ENCODE measurements at places on chromosomes 6 and 20.

DNA sequence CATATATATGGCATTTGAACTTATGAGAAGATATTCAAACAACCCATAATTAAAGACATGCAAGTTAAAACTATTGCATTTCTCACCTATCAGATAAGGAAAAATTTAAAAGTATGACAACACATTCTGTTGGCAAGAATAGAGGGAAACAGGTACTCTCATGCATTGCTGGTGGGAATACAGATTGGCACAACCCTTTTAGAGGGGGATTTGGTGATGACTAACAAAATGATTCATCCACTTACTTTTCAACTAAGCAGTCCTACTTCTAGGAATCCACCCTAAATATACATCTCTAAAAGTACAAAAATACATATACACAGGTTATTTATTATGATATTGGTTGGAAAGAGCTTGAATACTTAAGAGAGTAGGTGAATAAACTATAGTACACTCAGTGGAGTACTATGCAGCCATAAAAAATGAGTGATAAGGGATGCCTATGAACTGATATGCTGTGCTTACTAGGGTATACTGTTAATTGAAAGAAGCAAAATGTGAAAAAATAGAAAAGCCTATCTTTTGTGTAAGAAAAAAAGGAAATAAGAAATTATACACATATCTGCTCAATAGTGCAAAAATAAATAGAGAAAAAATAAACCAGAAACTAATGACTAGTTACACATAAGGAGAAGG, 42.2 kb downstream of the ADAT2 start:
- no peak for DNase-seq

DNA sequence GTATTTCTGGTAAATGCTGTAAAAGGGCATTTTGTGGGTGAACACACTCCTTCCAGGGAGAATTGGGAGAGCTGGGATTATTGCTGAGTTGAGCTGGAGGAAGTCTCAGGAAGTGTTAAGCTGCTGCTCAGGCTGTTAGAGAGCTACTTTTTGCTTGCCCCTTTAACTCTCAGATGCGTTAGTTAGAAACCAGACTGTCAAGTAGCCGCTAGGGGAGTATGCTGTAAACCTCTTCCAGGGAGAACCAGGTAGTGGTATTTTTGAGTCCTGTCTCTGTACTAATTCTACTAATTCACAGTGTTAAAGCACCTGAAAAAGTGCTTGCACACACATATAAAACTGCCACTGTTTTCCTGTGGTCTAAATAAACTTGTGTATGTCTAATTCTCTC, 6.6 kb upstream of the GFRAL start:
- DNase-seq, result no peak

- DNase-seq, result no peak
Measured at GRCh38 chr6:99148111-99148510, 200.4 kb upstream of the FBXL4 start.

DNA sequence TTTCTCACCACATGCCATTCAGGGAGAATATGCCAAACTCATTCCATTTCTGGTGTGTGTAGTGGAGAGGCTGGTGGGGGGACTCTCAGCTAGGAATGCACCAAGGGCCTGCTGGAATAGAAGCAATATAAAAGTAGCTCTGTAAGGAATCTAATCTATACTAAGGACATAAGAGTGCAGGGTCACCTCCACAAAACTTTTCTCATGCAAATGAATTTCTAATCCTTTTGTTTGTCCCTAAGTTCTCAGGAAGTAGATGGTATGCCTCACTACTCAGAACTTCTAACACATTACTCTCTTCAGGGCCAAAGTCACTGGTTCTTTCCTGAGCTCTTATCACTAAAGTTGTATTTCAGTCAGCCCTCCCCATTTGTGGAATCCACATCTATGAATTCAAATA, 427.2 kb downstream of the C6orf118 start:
- no peak for DNase-seq

- no peak for DNase-seq
Measured at GRCh38 chr6:35181933-35182612, 31.7 kb upstream of the SCUBE3 start.

DNA sequence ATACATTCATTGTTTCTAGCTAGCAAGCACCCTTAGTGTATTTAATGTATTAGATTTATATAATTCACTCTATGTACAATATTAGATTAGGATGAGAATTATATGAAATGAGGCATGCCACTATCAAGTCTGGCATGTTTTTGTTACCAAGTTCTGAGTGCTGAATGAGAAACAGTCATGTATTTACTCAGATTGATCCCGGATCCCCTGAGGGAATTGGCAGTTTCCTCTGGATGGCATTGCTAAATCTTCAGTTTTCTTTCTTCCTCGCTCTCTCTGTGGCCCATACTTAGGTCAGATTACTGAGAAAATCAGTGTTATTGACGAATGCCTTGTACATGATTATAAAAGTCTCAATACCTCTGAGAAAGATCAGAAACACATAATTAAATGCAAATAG, 66.6 kb downstream of the CDKAL1 start:
- DNase-seq, result no peak

GRCh38 chr20:32037929-32038328, 14.1 kb upstream of the HCK start:
- DNase-seq, result no peak

DNA sequence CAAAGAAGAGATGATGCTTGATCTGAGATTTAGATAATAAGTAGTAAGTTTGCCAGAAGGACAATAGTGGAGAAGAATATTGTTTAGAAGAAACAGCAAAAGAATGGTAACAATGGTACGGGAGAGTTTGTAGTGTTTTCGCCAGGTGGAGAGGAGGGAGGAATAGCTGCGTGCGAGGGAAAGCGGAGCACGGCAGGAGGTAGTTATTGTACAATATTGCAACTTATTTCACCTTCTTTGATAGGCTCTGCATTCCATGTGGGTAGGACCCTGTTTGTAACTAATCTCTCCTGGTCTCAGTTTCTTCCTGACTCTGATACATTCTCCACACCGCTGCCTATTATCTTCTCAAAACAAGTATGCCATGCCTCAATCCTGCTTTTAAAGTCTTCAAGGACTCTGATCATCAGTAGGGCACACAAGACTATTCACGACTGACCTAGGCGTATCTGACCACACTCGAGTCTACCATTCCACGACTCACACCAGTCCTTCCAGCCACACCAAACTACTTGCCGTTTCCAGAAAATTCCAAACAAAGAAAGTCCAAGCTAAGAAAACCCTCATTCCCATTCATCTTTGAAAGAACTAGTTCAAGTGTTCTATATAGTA, 1.1 kb downstream of the PPIL4 start:
- no peak for DNase-seq

GRCh38 chr6:96907498-96907897, 9.8 kb upstream of the NDUFAF4 start:
- DNase-seq, result no peak

GRCh38 chr6:138162955-138163575, 1.3 kb downstream of the ARFGEF3 start:
- no peak for DNase-seq

DNA sequence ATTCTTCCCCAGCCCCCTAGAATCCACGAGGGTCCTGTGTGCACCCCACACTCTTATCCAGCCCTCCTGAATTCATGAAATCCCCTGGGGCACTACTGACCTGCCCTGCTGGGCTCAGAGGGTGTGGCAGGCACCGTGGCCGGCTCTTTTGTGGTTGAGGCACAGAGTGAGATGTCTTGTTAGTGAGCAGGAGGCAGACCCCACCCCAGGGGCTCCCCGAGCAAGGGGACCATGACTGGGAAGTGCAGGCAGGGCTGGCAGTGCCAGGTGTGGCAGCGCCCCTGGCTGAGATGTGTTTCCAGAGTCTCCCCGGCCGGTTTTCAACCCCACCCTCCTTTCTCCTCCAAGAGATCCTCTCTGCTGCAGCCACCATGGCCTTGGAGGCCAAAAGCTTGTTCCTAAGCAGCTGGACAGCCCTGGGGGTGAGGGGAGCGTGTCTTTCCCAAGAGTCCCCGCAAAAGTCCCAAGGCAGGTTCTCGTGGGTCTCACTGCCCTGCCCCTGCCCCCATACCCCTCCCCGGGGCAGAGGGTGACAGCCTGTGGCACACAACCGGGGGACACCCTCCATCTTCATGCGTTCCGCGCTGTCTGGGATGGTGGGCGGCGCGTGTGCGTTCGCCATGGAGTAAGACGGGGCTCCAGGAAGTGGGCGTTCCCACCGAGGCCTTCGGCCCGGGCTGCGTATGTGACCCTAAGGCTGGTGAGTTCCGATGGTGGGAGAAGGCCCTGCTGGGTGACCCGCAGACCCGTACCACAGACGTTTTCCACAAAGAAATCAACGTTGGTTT, 208.9 kb downstream of the TAF4 start:
- no peak for DNase-seq

DNA sequence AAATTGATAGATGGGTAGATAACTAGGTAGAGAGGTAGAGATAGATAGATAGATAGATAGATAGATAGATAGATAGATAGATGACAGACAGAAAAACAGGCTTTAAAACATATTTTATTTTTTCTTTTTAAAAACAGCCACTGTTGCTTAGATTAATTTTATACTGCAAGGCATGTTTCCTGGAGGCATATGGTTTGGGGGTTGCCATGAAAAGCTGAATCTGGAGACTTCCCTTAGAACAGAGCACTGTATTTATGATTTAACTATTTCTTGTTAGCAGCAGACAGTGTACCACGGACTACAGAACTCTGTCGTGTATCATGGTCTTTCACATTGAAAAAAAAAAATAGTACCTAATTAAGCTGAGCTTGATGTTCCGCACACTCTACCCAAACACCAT, 38.8 kb downstream of the METTL24 start:
- DNase-seq, result no peak

DNA sequence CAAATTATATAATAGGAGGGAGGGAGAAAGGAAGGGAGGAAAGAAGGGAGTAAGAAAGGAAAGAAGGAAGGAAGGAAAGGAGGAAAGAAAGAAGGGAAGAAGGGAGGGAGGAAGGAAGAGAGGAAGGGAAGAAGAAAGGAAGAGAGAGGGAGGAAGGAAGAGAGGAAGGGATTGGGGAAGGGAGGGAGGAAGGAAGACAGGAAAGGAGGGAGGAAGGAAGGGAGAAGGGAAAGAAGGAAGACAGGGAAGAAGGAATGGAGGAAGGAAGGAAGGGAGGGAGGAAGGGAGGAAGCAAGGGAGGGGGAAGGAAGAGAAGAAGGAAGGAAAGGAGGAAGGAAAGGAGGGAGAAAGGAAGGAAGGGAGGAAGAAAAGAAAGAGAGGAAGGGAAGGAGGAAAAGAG, 660.5 kb downstream of the EPM2A start:
- no peak for DNase-seq

- no peak for DNase-seq
Measured at GRCh38 chr6:114735025-114735735, 392.4 kb upstream of the HS3ST5 start.

GRCh38 chr20:8187740-8188139, 55.7 kb downstream of the PLCB1 start:
- DNase-seq, result no peak

GRCh38 chr20:18397030-18397429, 69.8 kb downstream of the DZANK1 start:
- no peak for DNase-seq

GRCh38 chr6:47680051-47680450, 18.3 kb upstream of the ADGRF4 start:
- DNase-seq, result peak; percentile 32

GRCh38 chr6:39281312-39281980, 32.8 kb downstream of the KCNK17 start:
- no peak for DNase-seq

- no peak for DNase-seq
Measured at GRCh38 chr6:126698732-126699240, 358.9 kb downstream of the CENPW start.

GRCh38 chr6:131792091-131792496, 15.7 kb upstream of the ENPP1 start:
- DNase-seq, result no peak

DNA sequence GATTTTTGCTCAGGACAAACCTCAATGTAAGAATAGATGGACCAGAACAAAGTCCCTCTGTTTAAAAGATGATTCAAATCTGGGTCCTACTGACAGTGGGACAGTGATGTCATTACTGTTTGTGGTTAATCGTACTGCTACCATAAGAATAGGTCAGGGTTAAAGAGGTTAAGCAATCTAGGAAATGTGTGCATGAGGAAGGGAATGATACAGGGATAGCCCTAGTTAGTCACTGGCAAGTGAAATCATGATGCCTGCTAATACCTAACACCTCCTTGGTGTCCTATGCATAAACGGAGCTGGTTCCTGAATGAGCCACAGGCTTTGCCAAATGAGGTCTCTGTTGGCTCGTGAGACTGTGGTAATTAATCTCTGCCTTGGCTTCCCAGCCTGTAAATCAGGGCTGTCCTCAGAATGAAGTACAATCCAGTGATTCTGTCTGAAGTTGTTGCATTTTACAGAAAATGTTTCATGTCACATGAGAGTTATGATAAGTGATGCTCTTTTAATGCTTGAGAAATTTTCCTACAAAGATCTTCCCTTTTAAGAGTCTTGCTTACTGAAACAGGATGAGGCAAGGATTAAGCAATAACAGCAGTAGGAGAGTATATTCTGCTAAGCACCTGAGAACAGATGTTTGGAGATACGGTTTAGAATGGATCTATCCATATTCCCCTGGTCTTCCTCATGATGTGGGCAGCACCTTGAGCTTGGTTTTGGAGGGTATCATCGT, 3.8 kb downstream of the MEP1A start:
- DNase-seq, result no peak

DNA sequence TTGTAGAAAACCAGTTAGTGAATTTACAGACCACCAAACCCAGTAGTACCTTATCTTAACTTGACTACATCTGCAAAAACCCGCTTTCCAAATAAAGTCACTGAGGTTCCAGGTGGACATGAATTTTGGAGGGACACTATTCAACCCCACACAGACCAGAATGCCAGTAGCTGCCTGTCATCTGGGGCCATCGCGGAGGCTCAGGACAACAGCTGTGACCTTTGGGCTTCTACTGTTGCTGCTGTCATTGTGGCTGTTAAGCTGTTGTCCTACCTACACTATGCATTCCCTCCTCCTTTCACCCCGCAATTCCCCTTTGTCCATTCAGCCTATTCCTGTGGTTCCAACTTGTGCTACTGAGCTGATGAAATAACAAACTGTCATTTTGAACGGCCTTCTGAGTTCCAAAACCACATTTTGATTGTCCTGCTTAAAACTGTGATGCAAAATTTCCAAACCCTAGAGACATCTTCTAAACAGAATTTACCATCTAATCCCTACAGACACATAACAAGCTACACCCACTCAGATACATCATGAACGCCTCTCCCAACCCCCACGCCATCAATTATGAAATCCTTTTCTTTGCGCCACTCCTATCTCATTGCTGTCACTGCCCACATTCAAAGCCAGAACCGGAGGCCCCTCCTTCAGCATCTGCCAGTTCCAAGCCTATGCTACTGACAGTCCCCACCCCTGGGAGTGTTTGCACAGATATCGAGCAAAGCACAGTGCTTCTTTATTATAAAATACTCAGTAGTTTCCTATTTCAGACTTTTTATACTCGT, 125.0 kb downstream of the C6orf118 start:
- DNase-seq, result no peak

GRCh38 chr6:26501482-26501986, 1.4 kb downstream of the BTN1A1 start:
- no peak for DNase-seq

GRCh38 chr6:82361631-82362030, 2.0 kb upstream of the TPBG start:
- DNase-seq, result no peak

GRCh38 chr6:40256831-40257230, 322.6 kb upstream of the MOCS1 start:
- DNase-seq, result no peak
